Stimulated activated CD8-positive, alpha-beta memory T cell treated with anti-CD3 and anti-CD28 coated beads, Interleukin-7, amount 100 ng/mL, for 1 hour (primary cell): ENCODE measurements at places on chromosomes 4 and X.

- DNase-seq: no peak
Observed at GRCh38 chr4:17647927-17648326, 33.5 kb downstream of the MED28 start.

DNA sequence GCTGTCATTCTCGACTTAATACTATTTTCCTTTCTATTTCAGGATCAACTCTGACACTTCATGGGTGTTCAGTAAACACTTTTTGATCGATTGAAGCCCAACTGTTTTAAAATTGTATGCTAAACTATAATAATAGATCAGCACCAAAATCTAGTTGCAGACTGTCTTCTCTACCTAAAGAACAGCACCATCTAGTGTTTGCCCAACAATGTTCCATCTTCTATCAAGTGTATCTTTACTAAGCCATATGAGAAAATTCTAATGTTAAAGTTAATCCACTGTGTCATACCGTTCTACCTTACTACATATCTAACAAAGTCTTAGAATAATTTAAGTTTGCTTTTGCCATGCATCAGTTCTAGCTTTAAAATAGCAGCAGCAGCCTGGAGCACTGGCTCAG is 113.0 kb upstream of the PRDX4 start:
- DNase-seq: no peak

DNA sequence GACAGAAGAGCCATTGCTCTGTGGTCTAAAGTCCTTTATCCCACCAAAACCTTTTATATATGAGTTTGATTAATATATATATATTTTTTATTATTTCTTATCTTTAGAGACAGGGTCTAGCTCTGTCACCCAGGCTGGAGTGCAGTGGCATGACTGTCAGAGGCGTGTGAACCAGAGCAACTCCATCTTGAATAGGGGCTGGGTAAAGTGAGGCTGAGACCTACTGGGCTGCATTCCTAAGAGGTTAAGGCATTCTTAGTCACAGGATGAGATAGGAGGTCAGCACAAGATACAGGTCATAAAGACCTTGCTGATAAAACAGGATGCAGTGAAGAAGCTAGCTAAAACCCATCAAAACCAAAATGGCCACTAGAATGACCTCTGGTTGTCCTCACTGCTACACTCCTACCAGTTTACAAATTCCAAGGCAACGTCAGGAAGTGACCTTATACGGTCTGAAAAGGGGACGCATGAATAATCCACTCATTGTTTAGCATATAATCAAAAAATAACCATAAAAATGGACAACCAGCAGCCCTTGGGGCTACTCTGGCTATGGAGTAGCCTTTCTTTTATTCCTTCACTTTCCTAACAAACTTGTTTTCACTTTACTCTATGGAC is 10.5 kb downstream of the TBCK start:
- DNase-seq: no peak

GRCh38 chrX:12825801-12826200 is 34.6 kb downstream of the PRPS2 start:
- no peak for DNase-seq

- no peak for DNase-seq
Observed at GRCh38 chr4:138010639-138011038, 231.5 kb downstream of the SLC7A11 start.

GRCh38 chr4:70768301-70768948 is 46.7 kb downstream of the RUFY3 start:
- DNase-seq: no peak

DNA sequence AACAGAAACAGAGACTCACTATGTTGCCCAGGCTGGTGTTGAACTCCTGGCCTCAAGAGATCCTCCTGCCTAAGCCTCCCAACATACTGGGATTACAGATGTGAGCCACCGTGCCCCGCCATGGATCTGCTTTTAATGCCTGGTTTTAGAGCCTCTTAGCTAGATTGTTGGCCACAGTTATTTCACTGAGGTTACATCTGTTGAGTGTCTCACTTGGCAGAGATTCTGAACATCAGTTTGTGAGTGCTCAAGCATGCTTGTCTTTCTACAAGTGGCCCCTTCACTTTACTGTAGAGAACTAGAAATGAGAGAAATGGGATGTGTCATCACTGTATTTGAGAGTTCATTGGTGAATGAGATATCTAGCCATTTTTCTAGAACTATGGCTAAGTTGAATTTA is 218.5 kb downstream of the APBB2 start:
- DNase-seq: no peak

DNA sequence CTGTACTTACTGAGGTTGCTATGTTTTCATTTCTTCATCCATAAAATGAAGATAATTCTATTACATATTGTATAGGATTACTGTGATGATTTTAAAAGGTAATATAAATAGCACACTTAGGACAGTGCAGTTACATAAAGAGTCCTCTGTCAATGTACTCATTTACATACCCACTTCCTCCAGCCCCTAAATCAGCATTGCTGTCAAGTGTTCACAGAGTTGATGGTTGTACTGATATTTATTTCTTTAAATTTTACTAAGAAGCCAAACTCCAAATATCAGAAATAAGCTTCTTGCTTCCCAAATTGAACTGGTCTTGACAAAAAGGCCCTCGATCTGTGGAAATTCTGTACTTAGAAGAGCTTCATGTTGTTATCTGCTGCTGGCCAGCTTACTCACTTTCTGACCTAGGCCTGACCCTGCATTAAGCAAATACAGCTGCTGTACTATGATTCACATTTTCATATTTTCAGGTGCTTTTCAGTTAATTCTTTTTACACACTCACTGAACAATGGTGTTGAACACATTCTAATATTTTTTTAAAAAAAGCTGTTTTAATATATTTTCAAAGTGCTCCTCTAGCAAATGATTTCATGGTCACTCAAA is 259.6 kb downstream of the UNC5C start:
- no peak for DNase-seq

GRCh38 chr4:126727461-126727860 is 905.3 kb upstream of the INTU start:
- no peak for DNase-seq

DNA sequence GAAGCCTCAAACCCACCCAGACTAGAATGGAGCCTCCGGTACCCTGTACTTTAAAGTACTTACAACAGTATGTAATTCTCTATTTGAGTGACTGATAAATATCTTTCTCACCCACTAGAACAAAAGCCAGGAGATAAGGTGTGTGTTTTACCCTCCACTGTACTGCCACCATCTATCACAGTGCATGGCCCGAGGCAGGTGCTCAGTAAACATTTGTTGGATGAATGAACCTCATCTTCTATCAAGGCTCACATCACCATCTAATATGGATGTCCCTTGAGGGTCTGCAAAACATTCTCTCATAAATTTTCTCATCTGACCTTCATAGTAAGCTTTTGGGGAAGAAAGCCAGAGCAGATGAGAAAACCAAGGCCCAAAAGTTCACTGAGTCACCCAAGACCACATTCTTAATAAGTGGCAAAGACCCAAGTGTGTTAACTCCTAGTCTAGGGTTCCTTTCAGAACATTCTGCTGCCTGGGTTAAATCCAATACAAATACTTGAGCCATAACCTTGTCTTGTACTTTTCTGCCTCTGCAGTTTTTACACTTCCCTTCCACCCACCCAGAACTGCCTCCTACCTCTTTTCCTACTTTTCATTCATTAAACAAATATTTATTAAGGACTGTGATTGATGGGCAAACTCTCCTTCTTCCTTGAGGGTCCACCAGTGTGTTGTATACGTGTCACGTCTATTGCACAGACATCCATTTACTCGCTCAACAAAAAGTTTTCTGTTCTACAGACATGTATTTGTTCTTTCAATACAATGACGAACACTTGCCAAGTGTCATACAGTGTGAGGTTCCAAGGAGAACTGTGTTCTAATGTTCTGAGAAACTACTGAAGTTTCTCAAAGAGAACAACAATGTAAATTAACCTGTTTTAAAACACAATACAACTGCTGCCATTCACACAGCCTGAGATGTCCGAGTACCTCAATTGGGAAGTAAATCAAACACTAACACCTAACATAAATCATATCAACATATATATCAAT is 35.7 kb downstream of the APBB2 start:
- no peak for DNase-seq

DNA sequence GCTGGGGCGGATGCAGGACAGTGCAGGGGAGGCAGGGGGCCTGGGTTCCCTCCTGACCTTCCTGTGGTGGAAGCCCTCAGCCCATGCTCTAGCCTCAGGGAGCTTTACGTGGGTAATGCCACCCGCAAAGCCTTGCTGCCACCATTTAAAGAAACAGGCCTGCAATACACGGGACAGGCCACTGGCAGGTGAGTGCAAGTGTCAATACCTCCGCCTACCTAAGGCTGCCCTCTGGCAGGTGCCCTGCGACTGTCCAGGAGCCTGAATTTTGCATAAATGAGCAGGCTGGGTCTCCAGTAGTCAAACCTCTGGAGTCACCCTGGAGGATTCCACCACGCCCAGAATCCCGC is 5.9 kb downstream of the CRMP1 start:
- DNase-seq: no peak

DNA sequence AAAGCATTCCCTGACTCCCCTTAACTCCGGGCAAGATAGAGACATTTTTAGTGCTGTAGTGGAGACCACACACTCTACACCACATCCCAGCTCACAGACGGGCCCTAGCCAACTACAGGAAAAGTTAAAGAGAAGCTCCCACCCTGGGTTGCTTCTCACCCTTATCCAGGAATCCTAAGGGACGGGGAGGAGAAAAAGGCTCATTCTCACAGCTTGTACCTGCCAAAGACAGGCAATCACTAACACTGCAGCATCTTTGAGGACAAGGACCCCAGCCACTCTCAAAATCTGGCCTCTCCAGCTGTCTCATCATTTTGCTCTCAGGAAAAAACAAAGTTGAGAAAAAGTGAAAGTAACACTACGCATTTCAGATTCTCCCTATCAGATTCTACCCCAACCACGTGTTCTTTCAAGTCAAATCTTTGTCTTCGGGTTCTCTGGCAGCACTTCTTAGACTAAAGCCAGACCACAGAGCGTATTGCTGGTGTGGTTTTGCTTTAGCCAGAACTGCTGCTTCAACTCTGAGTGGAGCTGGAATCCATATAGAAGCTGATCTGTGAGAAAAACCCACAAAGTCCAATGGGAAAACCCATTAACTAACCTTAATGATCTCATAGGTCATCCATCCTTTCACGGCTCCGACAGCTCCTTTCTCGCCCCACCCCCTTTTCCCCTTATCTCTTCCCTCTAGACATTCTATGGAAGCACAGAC is 605.9 kb upstream of the DIPK2B start:
- DNase-seq: no peak

DNA sequence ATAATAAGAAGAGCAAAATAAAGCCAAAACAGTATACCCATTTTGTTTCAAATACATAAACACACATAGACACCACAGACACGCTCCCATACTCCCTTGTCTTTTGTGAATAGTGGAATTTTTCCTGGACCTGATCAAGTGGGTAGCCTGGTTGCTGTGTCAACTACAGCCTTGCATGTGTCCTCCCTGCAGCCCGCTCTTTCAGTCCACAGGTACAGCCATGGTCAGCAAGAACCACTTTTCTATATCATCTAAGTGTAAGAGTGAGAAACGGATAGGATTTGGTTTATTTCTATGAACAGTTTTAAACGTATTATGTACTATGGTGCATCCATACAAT is 9.8 kb downstream of the PWWP3B start:
- DNase-seq: no peak

DNA sequence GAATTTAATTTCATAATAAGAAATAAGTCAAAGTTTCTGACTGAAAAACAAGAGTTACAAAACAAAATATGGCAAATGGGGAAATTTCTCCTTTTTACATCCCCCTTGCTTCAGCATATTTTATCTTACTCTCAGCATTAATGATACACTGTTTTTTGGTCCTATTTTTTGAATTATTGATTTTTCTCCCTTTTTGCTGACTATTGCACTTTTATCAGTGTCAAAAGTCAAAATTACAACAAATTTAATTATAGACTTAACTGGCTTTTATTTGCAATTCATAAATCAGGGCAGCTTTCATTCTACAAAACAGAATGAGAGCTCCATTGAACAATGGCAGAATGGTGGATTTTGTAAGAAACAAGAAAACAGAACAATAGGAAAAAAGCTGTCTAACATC is 901.9 kb downstream of the FAT4 start:
- DNase-seq: no peak

DNA sequence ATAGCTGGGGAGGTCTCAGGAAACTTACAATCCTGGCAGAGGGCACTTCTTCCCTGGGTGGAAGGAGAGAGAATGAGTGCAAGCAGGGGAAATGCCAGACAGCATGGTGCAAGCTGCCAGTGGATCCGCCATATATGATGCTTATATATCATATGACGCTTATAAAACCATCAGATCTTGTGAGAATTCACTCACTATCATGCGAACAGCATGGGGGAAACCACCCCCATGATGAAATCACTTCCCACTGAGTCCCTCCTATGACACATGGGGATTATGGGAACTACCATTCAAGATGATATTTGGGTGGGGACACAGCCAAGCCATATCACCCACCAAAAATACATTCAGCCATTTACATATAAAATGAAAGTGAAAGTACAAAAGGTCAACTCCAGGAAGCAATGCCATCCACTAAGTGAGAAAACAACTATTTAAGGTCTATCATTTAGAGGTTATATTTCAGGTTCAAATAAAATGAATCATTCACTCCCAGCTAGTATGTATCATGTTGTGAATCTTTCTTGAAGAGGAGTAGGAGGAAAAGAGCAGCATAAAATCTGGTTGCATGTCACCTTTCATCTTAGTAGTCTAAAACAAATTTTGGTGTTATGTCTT is 20.3 kb upstream of the DYNLT3 start:
- DNase-seq: no peak

GRCh38 chrX:119757979-119758730 is at the start of gene SOWAHD:
Gene SOWAHD (plus strand): TSS chrX:119758588. CDS start chrX:119758668, 80 bp downstream.
- no peak for DNase-seq

- DNase-seq: no peak
Observed at GRCh38 chr4:173929921-173930320, 353.5 kb downstream of the FBXO8 start.

DNA sequence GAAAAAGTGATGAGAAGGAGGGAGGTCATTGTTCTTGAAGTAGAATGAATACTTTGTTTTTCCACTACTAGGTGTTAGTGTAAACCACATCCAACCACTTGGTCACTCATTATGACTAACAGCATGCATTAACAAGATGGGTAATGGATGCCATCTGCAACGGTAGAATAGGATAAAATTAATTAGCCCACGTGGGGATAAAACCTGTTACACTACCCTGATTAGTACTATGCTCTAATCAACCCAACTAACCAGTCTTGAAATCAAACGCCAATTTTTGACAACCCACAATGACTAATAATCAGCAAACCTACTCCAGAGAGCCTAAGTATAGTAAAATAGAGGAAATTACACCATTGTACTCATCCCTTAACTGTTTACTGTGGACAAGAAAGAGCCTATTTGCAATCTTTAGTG is 93.4 kb upstream of the MCF2 start:
- DNase-seq: no peak

GRCh38 chr4:150253965-150254630 is 175.9 kb downstream of the DCLK2 start:
- DNase-seq: no peak

- no peak for DNase-seq
Observed at GRCh38 chr4:123913598-123913997, 517.0 kb downstream of the SPRY1 start.

DNA sequence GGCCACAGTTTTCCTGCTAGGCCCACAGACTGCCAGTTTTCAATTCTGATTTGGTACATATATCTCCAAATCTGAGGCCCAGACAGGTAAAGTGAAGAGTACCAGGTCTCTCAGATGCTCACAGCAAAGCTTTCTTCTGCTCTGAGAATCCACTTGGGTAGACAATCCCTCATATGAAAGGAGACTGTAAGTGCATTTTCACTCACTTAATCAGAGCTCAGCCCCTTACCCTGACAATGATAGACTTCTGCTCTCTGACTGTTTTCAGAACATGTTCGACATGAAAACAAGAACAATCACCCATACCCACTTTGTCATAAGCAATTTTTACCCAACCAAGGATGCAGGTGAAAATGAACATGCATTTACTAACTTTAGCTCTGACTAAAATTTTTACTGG is 7.1 kb downstream of the GPRIN3 start:
- no peak for DNase-seq
